Activated T-cell treated with anti-CD3 and anti-CD28 coated beads for 1 hour (primary cell): ENCODE measurements at places on chromosomes 7 and 10.

DNA sequence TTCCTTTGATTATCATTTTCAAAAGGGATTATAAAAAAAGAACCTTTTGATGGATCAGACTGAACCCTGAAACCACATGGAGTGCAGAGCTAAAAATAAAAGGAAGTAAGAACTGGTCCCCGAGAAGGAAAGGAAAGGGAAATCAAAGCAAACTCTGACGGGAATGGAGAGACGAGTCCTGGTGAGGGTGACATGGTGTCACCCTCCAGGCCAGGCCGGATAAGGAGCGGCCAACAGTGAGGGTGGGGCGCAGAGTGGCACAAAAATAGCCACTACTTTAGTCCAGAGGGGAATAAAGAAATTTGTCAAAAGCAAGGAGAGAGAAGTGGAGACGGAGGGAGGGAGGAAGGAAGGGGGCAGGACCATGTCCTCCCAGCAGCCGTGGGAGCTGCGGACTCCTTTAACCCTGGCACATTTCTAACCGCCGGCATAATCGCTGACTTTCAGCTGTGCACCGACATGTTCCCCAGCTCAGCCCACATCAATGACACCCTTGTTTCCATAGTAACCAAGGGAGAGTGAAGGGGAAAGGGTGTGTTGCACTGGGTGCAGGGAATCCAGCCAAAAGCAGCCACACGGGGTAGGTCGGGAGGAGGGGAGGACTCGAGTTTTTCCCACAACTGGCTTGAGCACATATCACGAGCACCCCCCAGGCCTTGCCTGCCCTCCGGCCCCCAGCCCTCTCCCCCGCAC is 29.7 kb downstream of the TRIM8 start:
- peak; percentile 44 for DNase-seq

DNA sequence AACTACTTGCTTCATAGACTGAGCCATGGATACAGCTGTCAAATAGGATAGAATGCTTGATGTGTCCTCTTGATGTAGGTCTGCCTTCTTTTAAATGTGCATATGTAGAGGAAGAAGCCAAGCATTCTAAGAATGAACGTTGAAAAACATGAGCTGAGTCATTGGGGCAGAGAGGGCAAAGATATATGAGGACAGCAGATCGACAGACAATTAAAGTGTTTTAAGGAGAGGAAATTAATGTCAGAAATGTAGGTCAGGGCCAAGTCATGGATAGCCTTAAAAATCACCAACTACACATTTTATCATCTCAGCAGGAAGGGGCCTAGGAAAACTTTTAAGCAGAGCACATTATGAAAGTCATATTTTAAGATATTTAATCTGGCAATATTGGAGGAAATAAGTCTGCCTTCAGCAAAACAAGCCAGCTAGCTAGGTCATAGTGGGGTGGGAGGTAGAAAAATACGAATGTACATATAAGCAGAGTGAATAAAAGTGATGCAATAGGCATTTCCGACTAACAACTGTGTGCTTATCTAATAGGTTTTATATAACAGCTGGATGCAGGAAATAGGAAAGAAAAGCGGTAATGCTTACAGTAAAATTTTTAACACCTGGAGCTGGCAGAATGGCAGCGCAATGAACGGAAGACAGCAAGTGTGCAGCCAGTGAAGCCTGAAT is 638.3 kb upstream of the TPK1 start:
- DNase-seq: no peak

- DNase-seq: no peak
These were observed 22.6 kb downstream of the TES start for GRCh38 chr7:116232920-116233319.

DNA sequence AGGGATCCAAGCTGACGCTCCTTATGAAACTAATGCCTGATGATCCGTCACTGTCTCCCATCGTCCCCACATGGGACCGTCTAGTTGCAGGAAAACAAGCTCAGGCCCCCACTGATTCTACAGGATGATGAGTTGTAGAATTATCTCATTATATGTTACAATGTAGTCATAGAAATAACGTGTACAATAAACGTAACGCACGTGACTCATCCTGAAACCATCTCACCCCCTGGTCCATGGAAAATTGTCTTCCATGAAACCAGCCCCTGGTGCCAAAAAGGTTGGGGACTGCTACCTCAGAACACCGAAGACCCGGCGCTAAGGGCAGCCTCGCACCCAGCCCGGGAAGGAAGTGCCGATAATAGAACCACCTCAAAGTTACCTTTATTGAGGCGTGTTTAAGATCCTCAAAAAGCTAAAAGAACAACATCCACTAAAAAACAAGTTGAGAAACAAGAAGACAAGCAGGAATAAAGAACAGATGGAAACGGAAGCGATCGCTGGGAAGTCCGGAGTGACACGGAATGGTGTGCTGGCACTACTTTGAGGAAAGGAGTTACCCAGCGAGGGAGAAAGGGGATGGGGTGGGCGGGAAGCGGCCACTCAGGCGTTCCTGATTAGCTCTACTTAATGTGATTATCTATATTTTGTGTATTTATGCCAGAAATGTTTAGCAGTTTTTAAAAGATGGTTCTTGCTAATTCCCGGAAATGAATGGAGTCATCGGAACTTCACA is 50.1 kb upstream of the PRKAR1B start:
- DNase-seq: no peak

DNA sequence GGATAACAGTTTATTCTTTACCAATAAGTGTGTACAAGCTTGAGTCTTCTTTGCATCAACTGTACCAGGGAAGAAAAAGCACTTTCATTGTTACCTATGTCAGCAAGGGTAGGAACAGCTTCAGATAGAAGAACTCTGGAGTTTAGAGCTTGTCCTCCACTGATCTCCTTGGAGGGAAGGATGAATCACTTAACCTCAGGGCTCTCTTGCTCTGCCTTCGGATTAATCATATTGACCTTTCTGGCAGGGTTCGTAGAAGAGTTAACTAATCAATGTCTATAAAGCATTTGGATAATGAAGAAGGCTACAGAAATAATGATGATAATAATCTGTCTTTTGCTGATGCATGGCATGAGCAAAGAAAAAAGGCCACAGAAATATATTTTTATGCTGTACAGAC is 339.5 kb upstream of the TPK1 start:
- no peak for DNase-seq

GRCh38 chr7:17854261-17855047 is 85.8 kb downstream of the SNX13 start:
- no peak for DNase-seq

GRCh38 chr7:110522761-110523200 is 568.1 kb upstream of the LRRN3 start:
- DNase-seq: no peak

- DNase-seq: no peak
These were observed 91.1 kb upstream of the SKAP2 start for GRCh38 chr7:26955516-26955915.

DNA sequence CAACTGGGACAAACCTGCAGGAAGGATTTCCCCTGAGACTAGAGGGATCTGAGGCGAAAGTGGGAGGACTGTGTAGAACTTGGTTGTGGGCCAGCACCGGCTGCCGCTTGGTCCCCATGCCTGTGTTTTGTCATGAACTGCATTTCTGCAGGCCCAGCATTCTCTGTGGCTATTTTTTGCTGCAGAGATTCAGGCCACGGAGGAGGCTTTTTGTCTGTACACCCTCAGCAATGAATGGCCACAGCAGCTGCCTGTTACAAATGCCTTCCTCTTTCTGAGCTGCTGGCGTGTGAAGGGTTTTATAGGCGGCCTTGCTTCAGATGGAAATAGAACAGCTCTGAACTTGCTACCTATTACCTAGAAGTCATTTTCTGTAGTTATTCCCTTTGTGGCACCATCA is 164.4 kb downstream of the SH2D4B start:
- DNase-seq: no peak

DNA sequence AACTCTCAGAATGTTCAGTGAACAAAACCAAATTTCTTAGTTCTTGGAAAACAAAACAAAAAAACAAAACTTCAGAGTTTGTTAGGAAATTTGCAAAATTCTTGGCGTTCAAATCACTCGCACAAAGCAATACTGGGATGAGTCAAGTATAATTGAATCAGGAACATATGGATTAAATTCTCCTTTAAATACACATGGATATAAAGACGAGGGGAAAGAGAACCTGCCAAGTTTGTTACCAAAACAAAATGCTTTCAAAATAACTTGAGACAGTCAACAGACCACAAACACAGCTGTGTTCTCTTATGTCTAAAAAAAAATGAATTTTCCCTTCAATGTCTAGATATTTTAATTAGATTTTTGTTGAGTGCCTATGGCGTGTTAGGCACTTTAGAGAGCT is 93.5 kb upstream of the MPP7 start:
- DNase-seq: no peak

GRCh38 chr7:29095631-29096445 is 50.5 kb downstream of the CPVL start:
- DNase-seq: no peak
